ENCODE measurements at places on chromosomes 4 and X. TPM values are rescaled to one million over a fixed set of nuclear protein-coding genes. Genes with fewer than 3 reads are reported as not detected.
A peak's percentile ranks its signal among the peaks of the same experiment; 100 is the strongest.

GRCh38 chrX:77922787-77923186 is 12.3 kb downstream of the ATP7A start:
- H3K27ac ChIP-seq = no peak overlapping the region
- H3K36me3 ChIP-seq = no peaks in the 10 kb centered on the region
- H3K4me1 ChIP-seq = peaks cover 9% of the 10 kb centered on the region
- no peak for DNase-seq

GRCh38 chr4:77617203-77617602 is 11.6 kb downstream of the CXCL13 start:
- H3K4me3 ChIP-seq = no peak overlapping the region
- peaks cover 6% of the 10 kb centered on the region for H3K4me1 ChIP-seq
- no peak for DNase-seq
- no peaks in the 10 kb centered on the region for H3K36me3 ChIP-seq
- H3K27ac ChIP-seq = no peak overlapping the region

DNA sequence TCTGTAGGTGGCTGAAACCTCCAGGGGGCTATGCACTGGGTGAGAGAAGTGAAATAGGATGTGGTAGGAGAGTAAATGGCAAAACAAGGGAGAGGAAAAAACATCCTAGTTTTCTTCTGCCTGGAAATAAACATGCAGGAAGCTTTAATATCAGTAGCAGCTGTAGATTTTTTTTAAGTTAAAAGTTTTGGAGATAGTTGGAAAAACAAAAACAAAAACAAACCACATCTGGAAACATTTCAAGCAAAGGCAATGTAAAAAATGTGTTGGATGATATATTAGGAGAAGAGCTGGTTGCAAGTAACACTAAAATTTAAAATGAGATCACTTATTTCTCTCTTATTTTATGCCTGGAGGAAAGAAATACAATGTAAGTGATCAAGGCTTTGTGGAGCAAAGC is 388.0 kb downstream of the SPRY1 start:
- H3K4me3 ChIP-seq = no peak overlapping the region
- no peak for DNase-seq
- no peak overlapping the region for H3K27ac ChIP-seq
- no peaks in the 10 kb centered on the region for H3K4me1 ChIP-seq

- DNase-seq = peak; percentile 54
- peak overlapping the region; percentile 89 for H3K27ac ChIP-seq
- H3K4me3 ChIP-seq = no peak overlapping the region
- no peaks in the 10 kb centered on the region for H3K27me3 ChIP-seq
- peaks cover 4% of the 10 kb centered on the region for H3K36me3 ChIP-seq
Observed at GRCh38 chrX:65607070-65607742, 60.2 kb upstream of the MSN start.

Gene ADH1A
- total RNA-seq = not detected

Gene HDX
- total RNA-seq = 0.76 TPM

Data from activated CD8-positive, alpha-beta T cell treated with anti-CD3 and anti-CD28 coated beads for 36 hours (primary cell).